Hypothalamus (tissue), 51 donors: ENCODE measurements at places on chromosomes 6 and 20.

GRCh38 chr20:23697947-23698346 lies 9.1 kb upstream of the CST4 start:
- no peak for DNase-seq

GRCh38 chr20:1660246-1660645 lies 2.7 kb upstream of the SIRPG start:
- DNase-seq = no peak

DNA sequence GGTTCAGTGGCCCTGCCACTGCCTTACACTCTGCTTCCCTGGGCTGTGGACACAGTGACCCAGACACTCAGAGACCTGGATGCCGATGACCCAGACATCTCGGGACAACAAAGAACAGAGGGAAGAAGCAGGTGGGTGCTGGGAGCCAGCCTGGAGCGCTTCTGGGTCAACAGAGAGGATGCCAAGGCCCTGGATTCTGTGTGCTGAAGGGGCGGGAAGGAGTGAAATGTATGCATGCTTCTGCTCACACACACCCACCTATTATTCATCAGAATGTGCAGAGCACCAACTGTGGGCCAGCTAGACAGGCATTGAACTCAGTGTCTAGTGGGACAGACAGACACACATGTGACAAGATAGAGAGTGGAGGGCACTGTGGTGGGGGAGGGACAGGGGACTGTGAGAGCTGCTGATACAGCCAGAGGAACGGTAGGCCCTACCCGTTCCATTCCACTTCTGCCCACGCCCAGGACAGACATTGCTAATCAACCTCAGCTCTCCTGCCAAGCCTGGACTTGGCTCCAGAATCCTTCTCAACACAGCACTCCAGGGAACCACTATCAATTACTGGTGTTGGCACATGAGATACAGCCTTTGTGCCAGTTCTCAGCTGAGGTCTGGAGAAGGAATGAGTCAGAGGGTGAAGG lies 20.2 kb downstream of the KCNK15 start:
- DNase-seq = no peak

DNA sequence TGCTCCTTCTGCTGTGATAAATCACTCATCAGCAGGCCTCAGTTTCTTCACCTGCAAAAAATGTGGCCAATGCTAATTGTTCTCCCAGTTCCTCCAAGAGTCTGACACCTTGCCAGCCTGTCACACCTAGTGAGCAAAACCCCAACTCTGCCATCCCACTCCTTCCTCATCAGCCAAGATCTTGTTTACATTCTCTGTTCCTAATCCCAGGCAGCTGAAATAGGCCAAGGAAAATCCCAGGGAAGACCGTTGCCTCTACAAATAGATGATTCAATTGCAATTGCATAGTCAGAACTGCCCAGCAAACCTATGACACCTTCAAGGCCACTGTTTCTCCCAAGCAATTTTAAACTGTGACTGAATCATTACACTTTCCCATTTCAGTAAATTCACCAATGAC lies 78.7 kb downstream of the GMDS start:
- no peak for DNase-seq

DNA sequence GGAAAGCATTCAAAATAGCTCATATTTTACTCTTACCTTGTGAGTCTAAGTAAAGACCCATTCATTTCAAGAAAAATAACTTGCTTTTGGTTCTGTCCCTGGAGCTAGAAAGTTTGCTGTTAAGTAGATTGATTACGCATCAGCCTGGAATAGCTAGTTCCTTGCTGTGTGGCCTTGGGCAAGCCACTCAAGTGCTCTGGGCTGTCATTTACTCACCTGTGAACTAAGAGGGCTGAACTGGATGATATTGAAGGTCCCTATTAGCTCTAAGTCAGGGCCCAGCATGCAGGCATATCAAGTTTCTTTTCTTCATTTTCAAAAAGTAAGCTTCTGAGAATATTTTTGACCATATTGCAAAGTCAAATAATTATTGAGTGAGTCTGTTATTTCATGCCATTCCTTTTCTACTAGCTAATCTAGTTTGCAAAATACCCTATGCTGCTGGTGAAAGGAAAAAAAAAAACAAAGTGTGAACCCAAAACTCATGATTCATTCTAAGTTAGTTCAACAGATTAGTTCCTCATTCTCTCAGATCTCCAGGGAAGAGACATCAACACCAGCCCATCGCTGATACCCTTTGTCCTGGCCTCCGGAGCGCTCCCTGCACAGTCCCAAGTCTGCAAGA lies 106.5 kb upstream of the GMDS start:
- no peak for DNase-seq

GRCh38 chr6:63372951-63373533 lies 53.3 kb upstream of the LGSN start:
- DNase-seq = no peak

- DNase-seq = no peak
Observed at GRCh38 chr6:20569000-20569610, 34.8 kb downstream of the CDKAL1 start.

- no peak for DNase-seq
Observed at GRCh38 chr20:59010321-59010994, 3.4 kb upstream of the CTSZ start.

- no peak for DNase-seq
Observed at GRCh38 chr20:56606174-56606945, 22.7 kb upstream of the TFAP2C start.

GRCh38 chr6:119587537-119587936 lies 238.0 kb upstream of the MAN1A1 start:
- DNase-seq = no peak

GRCh38 chr6:85574932-85575598 lies 18.6 kb downstream of the SNX14 start:
- DNase-seq = no peak

GRCh38 chr6:132298344-132298949 lies 102.8 kb downstream of the MOXD1 start:
- DNase-seq = peak; percentile 9

DNA sequence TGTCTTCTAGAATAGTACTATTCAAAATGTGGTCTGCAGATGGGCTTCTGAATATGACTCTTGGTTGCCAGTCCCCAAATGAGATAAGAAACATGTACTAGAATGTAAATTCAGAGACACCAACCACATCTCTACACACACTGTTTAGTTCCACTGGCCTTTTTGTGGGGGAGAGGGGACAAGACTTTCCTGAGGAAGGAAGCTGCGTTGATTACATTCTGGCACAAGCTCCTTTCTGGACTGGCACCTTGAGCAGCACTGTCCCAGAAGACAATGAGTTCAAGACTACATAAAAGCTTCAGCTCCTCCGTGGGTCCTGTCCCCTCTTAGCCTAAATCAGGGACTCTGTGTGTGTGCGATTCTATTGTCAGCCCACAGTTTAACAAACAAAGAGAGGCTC lies 6.9 kb upstream of the IYD start:
- DNase-seq = no peak

DNA sequence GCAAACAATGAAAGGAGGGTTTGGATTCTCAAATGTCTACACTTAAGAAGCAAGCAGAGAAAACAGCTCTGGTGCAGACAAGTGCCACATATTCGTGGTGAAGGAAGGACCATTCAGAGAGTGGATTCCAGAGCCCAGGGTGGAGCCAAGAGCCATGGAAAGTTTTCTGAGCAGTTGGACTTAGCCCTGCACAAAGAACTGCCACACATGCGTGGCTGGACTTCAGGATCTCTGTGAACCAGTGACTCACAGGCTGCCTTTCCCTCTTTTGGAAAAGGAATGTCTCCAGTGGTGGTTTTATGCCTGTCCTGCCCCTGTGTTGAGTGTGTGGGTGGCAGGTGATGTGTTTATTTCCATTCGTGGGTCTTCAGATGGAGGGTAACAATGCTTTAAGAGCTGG lies 489.5 kb downstream of the CDH26 start:
- DNase-seq = no peak

- DNase-seq = no peak
Observed at GRCh38 chr6:38755207-38755606, 40.1 kb downstream of the DNAH8 start.

DNA sequence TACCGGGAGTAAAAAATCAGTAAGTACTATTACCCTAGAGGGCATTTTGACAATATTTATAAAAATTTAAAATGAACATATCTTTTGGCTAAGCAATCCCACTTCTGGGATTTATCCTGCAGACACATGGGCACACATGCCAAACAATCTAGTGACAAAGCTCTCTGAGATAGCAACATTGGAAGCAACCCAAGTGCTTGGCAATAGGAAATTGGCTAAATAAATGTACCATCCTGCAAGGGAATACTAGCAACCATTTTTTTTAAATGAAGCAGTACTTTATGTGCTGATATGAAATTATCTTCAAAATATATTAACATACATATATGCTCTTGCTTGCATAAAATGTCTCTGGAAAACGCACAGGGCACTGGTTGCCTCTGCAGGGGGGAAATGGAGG lies 133.8 kb downstream of the SNX5 start:
- DNase-seq = no peak

DNA sequence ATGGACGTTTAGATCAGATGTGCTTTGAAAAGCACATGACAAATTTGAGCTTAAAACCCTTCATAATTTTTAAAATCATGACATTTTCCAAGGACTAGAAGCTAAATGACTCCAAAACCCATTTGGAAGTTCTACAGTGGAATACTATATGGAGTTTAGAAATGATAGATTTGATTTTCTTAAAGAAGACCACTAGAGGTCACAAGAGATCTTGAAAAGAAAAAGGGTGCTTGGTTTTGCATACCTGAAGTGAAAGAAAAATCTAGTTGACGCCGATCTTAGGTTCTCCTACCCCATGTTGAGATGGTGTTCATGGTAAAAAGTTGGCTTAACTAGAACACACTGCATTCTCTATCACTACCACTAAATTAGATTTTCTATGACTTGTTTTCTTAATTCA lies 31.5 kb downstream of the CFAP61 start:
- DNase-seq = no peak

- DNase-seq = no peak
Observed at GRCh38 chr6:50128420-50129005, 78.8 kb upstream of the DEFB112 start.

- no peak for DNase-seq
Observed at GRCh38 chr6:36636687-36637418, 41.7 kb upstream of the CDKN1A start.

DNA sequence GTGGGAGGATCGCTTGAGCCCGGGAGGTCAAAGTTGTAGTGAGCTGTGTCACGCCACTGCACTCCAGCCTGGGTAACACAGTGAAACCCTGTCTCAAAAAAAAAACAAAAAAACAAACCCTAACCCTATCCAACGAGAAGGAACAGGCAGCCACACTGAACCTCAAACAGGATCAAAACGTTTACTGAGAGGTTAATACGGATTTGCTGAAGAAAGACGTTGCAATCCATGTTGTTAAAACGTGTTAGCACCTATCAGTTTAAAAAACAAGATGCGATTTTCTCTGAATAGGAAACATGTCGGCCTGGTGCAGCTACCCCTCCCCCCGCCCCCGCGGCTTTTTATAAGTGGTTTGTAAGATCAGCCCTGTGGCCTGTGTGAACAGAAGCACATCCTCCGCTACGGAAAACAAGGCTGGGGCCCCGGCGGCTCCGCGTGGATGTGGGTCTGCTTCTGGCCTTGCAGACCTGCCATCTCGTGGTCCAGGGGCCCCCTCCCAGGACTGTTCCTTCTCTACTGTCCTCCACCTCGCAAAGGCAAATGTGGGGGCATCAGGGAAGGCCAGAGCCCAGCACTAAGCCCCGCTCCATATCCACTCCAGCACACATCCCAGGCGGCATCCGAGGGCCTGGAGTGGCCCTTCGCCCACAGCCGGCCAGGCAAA lies 11.4 kb downstream of the SLC2A4RG start:
- no peak for DNase-seq

DNA sequence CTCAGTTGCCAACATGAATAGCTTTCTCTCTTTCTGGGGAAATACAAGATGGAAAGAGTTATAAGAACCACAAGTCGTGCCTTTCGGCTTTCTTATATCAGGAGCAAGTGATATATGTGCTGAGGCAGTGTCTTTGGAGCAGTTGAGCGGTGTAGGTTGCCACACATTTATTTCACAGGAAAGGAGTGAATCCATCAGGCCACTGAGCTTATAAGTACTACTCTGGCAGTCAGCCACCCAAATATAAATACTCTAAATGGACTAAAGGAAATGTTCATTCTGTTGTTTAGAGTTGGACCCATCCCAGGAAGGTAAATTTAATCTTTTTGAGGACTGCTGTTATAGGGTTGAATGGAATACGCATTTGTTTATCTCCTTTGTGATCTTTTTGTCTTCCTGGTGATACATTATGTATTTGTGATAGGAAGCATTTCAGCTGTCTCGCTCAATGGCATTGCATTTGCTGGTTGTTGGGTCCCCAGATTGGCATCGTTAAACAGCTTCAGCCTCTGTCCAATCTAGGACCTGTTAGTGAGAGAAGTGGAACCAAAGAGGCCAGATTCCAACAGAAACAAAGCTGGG lies 139.7 kb downstream of the SOBP start:
- DNase-seq = no peak

GRCh38 chr20:58634521-58635278 lies 16.4 kb upstream of the STX16 start:
- no peak for DNase-seq

GRCh38 chr6:33107641-33108040 lies 31.9 kb downstream of the HLA-DPB1 start:
- no peak for DNase-seq

- no peak for DNase-seq
Observed at GRCh38 chr6:71312089-71312488, 23.5 kb downstream of the OGFRL1 start.

DNA sequence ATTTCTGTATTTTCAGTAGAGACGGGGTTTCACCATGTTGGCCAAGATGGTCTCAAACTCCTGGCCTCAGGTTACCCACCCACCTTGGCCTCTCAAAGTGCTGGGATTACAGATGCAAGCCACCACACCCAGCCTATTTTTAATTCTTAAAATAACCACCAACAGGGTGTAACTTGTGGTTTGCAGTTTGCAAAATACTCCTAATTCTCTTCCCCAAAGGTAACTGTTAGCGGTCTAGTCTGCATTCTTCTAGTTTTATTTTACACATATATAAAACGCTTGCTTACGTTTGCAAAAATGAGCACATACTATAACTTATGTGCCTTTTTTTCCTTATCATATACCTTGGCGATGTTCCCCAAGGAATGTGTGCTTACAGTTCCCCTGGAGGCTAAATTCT lies 25.6 kb upstream of the CHMP4B start:
- no peak for DNase-seq

GRCh38 chr20:64121586-64121985 lies 14.2 kb upstream of the NPBWR2 start:
- DNase-seq = no peak

DNA sequence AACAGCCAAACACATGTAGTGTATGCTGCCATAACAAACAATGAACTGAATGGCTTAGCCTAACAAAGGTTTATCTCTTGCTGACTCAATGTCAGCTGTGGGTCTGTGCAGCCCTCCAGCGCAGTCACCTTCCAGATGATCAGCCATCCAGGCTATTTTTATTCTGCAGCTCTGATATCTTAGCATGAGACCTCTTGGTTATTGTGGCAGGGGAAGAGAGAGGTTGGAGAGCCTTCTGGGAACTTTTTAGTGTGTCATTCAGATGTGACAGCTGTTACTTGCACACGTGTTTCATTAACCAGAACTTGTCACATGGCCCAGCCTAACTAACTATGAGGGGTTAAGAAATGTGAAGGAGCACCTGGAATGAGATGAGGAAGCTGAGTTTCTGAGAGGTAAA lies 202.5 kb downstream of the DHX35 start:
- no peak for DNase-seq

- DNase-seq = peak; percentile 50
Observed at GRCh38 chr20:49313283-49313682, 35.4 kb upstream of the ZNFX1 start.

GRCh38 chr6:11699576-11699975 lies 79.0 kb downstream of the ADTRP start:
- DNase-seq = no peak

- no peak for DNase-seq
Observed at GRCh38 chr6:75633045-75633444, 31.4 kb downstream of the SENP6 start.

GRCh38 chr6:72976484-72976883 lies 248.8 kb downstream of the KHDC1L start:
- no peak for DNase-seq
